Effector memory CD8-positive, alpha-beta T cell (primary cell): ENCODE measurements at places on chromosomes 5 and 9.

DNA sequence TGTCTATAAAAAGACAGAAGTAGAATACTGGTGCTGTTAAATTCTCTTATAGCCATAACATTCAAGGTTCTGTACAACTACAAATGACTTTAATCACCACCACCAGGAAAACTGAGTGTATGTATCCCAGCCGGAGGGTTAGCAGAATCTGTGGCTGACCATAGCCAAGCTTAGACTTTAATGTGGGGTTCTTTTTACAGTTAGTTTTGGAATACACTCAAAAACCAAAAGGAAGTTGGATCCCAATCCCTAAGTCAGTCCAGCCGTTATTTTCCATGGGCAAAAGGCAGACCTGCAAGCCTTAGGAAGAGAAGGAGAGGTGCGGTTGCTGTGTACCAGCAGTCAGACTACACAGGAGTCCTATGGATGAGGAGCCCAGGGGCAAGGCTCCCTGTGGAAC, 179.8 kb downstream of the ENC1 start:
- no peak overlapping the region for H3K4me3 ChIP-seq
- H3K27me3 ChIP-seq: peaks cover 29% of the 10 kb centered on the region
- no peak for DNase-seq
- no peaks in the 10 kb centered on the region for H3K36me3 ChIP-seq
- no peak overlapping the region for H3K27ac ChIP-seq
- H3K4me1 ChIP-seq: no peaks in the 10 kb centered on the region

DNA sequence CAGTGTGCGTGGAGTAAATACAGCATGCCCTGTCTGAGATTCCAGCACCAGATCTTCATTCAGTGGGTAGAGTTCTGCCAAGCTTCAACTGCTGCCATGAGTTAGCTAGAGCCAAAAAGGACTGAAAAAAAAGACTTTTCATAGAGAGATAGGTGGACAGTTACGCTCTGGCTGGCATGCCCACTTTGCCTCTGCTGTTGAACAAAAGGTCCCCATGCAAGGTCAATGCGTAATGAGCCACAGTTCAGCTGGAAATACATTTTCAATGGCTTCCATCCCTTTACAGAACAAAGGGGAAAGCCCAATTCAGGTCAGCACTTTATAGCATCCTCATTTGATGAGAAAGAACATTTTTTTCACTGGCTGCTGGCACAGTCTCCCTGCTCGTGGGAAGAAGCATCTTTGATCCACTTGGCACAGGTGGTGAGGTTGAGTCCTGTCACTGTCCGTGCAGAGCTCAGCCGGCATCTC, 86.9 kb upstream of the ERCC6L2 start:
- no peaks in the 10 kb centered on the region for H3K4me1 ChIP-seq
- no peak for DNase-seq
- H3K27ac ChIP-seq: no peak overlapping the region

GRCh38 chr5:59430066-59430685, 463.4 kb downstream of the PDE4D start:
- H3K36me3 ChIP-seq: no peaks in the 10 kb centered on the region
- H3K27ac ChIP-seq: no peak overlapping the region
- H3K4me1 ChIP-seq: no peaks in the 10 kb centered on the region
- peaks cover 2% of the 10 kb centered on the region for H3K27me3 ChIP-seq

DNA sequence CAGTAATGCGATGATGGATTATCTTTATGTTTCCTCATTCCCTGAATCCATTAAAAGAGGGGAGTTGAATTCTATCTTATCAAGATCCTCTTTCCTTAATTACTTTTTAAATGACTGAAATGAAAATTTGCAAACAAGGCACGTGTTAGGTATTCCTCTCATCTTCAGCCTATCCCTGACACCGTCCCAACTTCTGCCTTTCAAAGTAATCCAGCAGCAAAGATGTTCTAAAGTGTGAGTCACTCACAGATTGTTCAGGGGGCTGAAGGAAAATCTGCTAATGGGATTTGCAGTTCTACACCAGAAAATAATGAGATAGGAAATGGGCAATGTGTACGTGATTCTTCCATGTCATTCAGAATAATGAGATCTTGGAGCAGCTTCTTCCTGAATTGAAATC, 403.0 kb downstream of the ARHGEF28 start:
- no peak for DNase-seq
- no peak overlapping the region for H3K4me3 ChIP-seq
- no peaks in the 10 kb centered on the region for H3K4me1 ChIP-seq
- H3K27me3 ChIP-seq: peaks cover 25% of the 10 kb centered on the region
- H3K27ac ChIP-seq: no peak overlapping the region

DNA sequence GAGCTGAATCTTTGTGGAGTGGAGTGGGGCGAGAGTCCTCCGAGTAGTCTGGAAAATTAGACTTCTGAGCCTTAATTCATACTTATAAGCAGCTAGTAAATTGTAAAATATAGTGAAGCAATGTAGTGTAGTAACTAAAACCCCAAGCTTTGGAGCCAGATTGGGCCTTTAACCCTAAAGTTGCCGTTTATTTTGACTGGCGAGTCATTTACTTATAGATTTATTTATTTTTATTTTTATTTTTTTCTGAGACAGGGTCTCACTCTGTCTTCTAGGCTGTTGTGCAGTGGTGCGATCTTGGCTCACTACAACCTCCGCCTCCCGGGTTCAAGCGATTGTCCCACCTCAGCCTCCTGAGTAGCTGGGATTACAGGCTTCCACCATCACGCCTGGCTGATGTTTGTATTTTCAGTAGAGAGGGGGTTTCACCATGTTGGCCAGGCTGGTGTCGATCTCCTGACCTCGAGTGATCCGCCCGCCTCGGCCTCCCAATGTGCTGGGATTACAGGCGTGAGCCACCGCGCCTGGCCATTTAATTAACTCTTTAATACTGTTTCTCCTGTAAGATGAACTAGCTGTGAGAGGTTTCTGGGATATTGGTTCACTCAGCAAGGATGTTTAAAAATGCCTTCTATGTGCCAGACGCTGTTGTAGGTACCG, 687 bp upstream of the RPS23 start:
- H3K4me1 ChIP-seq: peaks cover 29% of the 10 kb centered on the region
- H3K27ac ChIP-seq: peak overlapping the region; percentile 98
- H3K27me3 ChIP-seq: no peaks in the 10 kb centered on the region
- peak overlapping the region; percentile 94 for H3K4me3 ChIP-seq
- H3K36me3 ChIP-seq: peaks cover 48% of the 10 kb centered on the region

- DNase-seq: no peak
- no peaks in the 10 kb centered on the region for H3K27me3 ChIP-seq
- H3K4me3 ChIP-seq: no peak overlapping the region
- H3K36me3 ChIP-seq: peaks cover 3% of the 10 kb centered on the region
- no peak overlapping the region for H3K27ac ChIP-seq
- peaks cover 4% of the 10 kb centered on the region for H3K4me1 ChIP-seq
These were observed 938.5 kb upstream of the ACO1 start for GRCh38 chr9:31445960-31446359.

DNA sequence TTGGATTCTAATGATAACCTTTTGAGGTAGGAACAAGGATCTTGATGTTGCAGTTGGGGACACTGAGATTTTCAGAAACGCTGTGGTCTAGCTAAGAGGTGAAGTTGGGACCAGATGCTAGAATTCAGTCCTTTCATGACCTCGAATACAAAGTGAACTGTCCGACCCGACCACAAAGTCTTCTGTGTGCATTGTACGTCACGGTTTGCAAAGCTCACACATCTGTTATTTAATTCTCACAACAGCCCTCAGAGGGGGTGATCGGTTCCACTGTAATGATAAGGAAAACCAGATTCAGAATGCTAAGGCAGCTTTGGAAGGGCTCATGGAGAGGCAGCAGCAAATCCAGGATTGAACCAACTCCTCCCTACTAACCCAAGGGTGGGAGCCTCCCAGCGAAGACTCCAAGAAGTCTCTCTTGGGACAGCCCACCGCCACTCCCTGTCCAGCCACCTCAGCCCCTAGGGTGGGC, 16.6 kb upstream of the KIF12 start:
- H3K27me3 ChIP-seq: peaks cover 51% of the 10 kb centered on the region
- no peak overlapping the region for H3K4me3 ChIP-seq
- no peak for DNase-seq
- H3K36me3 ChIP-seq: peaks cover 3% of the 10 kb centered on the region

DNA sequence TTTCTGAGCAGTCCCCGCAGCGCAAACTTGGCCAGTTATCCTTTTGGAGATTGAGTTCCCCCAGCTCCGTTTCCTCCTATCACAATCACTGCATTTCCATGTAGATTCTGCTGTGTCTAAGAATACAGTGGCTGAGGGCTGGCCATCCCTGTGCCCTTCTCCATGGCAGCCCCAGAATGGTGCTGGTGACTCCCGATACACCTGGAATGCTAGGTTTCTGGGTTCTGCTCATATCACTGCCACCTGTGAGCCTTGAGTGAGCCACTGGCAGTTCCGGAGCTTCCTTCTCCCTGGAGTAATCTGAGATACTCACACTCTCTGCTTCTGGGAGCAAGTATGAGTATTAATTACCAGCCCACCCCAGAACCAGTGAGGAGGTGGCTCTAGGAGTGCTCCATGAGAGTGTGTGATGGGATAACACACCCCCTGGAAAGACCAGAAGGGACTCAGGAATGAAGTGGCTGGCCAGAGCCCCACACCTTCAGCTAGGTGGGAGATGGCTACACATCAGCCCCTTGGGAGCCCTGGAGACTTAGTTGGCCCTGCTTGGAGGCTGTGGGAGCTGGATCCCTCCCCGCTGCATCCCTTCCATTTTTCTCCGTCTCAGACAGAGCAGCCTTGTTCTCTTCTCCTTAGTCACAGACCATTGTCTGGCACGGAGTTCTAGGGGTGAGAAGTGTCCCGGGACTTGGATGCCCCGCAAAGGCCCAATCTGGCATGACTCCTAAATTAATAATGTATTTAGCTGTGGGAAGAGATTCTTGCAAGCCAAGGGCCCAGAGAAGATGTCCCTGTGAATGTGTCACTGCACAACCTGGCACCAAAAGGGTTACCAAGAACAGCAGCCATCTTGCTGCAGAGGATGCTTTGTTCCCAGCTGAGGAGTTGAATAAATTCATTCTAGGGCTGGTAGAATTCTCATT, 4.9 kb downstream of the PCDHGC5 start:
- DNase-seq: no peak
- H3K27ac ChIP-seq: no peak overlapping the region
- H3K4me1 ChIP-seq: peaks cover 12% of the 10 kb centered on the region
- H3K27me3 ChIP-seq: peaks cover 95% of the 10 kb centered on the region

GRCh38 chr5:123450114-123450513, 26.9 kb upstream of the CEP120 start:
- H3K27ac ChIP-seq: no peak overlapping the region
- H3K36me3 ChIP-seq: no peaks in the 10 kb centered on the region

GRCh38 chr5:148653291-148653835, 964 bp downstream of the HTR4 start:
- H3K4me3 ChIP-seq: no peak overlapping the region
- H3K4me1 ChIP-seq: no peaks in the 10 kb centered on the region
- H3K27me3 ChIP-seq: peaks cover 54% of the 10 kb centered on the region
- no peak for DNase-seq

DNA sequence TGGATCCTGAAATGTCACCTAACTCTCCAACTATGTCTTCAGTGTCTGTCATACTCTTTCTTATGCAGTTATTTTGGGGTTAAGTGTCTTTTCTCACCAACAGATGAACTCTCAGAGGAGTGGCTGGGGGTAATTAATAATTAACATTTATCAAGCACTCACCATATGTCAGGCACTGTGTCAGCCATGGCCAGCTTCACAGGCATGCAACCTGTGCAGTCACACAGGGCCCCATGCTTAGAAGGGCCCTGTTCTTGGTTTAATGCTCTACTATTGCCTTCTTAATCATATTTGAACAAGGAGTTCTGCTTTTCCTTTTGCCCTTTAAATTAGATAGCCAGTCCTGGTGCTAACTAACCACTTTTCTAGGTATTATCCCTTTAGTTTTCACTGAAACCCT, 3.4 kb upstream of the GRPEL2 start:
- H3K4me3 ChIP-seq: no peak overlapping the region
- H3K27me3 ChIP-seq: peaks cover 6% of the 10 kb centered on the region
- peaks cover 9% of the 10 kb centered on the region for H3K36me3 ChIP-seq

DNA sequence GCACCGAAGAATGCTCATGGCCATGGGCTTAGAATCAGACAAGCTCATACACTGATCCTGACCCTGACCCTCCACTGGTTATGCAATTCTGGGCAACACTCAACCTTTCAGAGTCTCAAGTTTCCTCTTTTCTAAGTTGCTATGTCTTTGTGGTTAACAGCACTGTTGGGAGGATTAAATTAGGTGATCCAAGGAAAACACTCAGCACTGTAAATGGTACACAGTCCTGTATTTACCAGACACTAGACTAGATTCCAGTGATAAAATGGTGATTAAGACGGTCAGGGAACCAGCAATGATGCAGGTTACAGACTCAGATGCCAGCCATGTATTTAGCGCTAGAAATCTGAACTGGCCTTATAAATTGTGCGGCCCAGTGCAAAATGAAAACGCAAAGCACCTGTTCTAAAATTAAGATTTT, 8.1 kb downstream of the ARL15 start:
- no peaks in the 10 kb centered on the region for H3K27me3 ChIP-seq
- no peaks in the 10 kb centered on the region for H3K36me3 ChIP-seq
- no peak for DNase-seq
- peaks cover 41% of the 10 kb centered on the region for H3K4me1 ChIP-seq
- no peak overlapping the region for H3K4me3 ChIP-seq

- H3K36me3 ChIP-seq: peaks cover 13% of the 10 kb centered on the region
- H3K27me3 ChIP-seq: no peaks in the 10 kb centered on the region
These were observed 11.9 kb upstream of the TNIP1 start for GRCh38 chr5:151092762-151093161.

- H3K27me3 ChIP-seq: peaks cover 18% of the 10 kb centered on the region
- peak; percentile 42 for DNase-seq
- H3K36me3 ChIP-seq: no peaks in the 10 kb centered on the region
These were observed 21.0 kb upstream of the SCGB3A2 start for GRCh38 chr5:147857302-147858129.

DNA sequence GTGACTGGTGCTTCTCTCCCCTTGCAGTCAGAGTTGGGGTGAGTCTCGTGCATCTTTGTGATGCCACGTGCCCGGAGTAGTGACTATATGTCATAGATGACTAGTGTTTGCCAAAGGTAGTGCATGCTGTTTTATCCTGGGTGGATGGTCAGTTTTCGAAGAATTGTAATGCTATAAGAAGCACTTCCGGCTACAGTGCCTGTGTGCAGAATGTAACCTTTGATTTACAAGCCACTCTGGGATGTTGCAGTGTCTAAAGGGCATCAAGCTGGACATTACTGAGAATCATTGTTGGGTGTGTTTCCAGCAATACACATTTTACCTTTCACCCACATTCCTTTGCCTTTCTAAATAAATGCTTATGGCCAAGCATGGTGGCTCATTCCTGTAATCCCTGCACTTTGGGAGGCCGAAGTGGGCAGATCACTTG, 16.7 kb downstream of the MVB12B start:
- H3K27ac ChIP-seq: no peak overlapping the region
- DNase-seq: no peak
- no peak overlapping the region for H3K4me3 ChIP-seq
- H3K36me3 ChIP-seq: peaks cover 32% of the 10 kb centered on the region
- H3K27me3 ChIP-seq: no peaks in the 10 kb centered on the region

DNA sequence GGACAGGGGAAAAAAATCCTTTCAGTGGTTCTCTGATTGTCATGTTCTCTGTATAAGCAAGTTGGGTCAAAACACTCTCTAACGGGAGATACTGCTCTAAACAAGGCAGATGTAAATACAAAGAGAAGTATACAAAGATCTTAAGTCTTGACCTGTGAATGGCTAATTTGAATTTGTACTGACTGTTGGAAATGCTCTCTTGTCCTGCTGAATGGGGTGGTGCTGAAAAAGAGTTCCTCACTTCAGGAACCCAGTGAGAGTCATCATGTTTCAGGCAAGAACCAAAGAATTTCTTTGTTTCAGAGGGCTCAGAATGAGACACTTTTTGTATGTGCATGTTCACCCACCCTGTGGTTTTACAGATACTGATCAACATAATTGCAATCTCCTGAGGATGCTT, 461.0 kb downstream of the NR2F1-AS1 start:
- H3K27me3 ChIP-seq: no peaks in the 10 kb centered on the region
- DNase-seq: no peak
- no peaks in the 10 kb centered on the region for H3K4me1 ChIP-seq
- no peak overlapping the region for H3K27ac ChIP-seq

- H3K27ac ChIP-seq: no peak overlapping the region
- H3K4me3 ChIP-seq: no peak overlapping the region
These were observed 59.2 kb downstream of the PPIC start for GRCh38 chr5:122977319-122977718.
